ENCODE measurements at places on chromosomes 13 and 19.

GRCh38 chr13:72473321-72473720 lies 254.1 kb downstream of the MZT1 start:
- DNase-seq = no peak

DNA sequence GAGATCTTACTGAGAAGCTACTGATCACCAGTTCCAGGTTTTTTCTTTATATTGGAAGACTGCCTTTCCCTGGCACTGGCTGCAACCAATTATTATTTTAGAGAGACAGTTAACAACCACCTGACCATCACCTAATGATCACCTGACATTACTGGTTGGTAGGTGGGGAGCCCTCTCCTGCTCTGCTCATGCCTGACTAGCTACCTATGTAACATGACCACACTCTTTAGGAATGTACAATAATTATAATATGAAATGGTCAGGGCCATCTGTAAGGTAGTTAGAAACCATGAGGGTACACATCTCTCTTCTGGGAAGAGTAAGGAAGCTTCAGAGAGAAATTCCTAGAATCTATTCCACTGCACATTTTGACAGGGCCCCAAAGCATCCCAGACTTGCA lies 59.0 kb upstream of the SCEL start:
- no peak for DNase-seq

GRCh38 chr19:42313096-42313839 lies at the start of gene TMEM145:
Gene TMEM145, plus strand, starts transcription at chr19:42313309. Its CDS starts 68 bp downstream, at chr19:42313377.
- no peak for DNase-seq

- no peak for DNase-seq
Measured at GRCh38 chr19:15673176-15673654, 328 bp downstream of the CYP4F12 start.

DNA sequence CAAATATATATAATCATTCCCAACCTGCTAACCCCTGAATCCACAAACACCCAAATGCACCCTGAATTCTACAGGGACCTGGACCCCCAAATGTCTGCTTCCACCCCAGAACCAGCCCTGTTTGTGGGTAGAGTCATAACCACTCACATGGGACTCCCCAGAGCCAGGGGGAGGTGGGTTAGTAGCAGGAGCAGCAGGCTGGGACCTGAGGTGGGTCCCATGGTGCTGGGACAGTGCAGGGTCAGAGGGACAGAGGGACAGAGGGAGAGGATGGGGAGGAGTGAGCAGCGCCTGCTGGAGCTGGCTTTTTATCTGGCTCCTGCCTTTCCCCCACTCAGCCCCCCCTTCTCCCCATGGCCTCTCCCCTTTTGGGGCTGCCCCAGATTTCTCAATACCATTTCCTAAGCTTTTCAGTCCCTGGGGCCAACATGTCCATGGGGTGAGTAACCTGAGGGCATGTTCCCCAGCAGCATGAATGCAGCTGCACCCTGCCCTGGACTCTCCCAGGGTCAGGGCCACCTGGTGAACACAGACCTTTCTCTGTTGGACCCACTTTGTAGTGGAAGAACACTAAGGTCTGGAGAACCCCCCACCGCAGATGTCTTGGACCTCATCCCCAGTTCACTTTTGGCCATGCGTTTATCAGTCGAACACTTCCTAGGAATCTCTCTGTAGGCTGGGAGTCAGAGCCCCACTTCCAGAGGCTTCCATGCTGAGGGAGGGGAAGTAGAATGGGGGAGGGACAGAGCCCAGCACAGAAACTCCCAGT lies at the start of gene C3:
Gene C3 (minus strand): TSS at position 282 of the 769 bp plus-strand sequence. CDS start 61 bp downstream, at position 221.
- no peak for DNase-seq

DNA sequence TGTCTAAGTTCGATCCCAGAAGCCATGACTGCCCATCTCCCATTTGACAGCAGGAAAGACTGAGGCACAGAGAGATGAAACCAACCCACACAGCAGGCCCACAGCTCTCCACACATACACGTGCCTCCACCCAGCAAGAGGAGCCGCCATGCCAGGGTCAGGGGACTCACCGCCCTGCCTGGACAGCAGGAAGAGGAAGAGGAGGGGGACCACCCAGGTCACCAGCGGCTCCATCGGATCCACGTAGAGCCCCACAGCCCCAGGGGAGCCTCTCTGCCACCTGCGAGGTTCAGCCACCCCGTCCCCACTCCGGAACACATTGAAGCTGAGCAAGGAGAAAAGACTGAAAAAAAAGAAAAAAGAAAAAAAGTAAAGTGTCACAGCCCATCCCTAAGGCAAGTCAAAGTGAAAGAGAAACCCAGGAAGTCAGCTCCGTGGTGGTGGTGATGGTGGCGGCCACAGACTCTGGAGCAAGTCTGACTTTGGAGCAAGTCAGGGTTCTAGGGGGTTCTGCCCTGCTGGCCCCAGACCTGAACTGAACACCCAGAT lies at the start of gene IL12RB1:
Gene IL12RB1 (minus strand): TSS at position 345 of the 549 bp plus-strand sequence. CDS start 111 bp downstream, at position 234.
- no peak for DNase-seq

DNA sequence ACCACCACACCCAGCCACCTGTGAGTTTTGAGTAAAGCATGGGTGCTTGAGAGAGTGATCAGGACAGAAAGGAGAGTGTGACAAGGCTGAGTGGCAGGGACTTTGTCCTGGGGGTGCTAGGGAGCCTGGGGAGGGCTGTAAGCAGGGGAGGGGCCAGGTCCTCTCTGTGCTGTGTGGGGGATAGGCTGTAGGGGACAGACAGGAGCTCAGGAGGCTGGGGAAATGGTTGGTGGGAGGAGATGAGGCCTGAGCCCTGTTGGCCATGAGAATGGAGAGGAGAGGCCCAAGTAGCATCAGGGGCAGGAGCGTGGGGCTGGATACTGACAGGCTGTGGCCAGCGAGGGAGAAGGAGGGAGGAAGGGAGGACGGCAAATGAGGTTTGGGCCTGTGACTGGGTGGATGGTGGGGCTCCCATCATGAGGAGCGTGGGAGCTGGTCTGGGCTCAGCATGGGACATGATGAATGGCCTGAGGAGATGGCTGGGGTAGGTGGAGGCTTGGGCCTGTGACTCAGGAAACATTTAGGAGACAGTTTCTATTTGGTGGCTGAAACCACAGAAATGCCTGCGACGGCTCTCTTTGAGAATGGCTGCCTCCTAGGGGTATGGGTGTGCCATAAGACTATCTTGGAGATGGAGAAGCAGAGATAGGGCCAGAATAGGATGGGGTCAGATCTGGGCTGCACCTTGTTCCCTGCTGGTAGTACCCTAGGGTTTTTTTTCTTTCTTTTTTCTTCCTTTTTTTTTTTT lies 25.0 kb downstream of the GRIN2D start:
- no peak for DNase-seq
